ENCODE measurements at places on chromosomes 7 and 10.

GRCh38 chr10:101070098-101070497, 8.3 kb downstream of the KAZALD1 start:
- peaks cover 50% of the 10 kb centered on the region for H3K27me3 ChIP-seq
- H3K4me1 ChIP-seq: peaks cover 13% of the 10 kb centered on the region
- no peaks in the 10 kb centered on the region for H3K36me3 ChIP-seq
- no peak overlapping the region for H3K27ac ChIP-seq

DNA sequence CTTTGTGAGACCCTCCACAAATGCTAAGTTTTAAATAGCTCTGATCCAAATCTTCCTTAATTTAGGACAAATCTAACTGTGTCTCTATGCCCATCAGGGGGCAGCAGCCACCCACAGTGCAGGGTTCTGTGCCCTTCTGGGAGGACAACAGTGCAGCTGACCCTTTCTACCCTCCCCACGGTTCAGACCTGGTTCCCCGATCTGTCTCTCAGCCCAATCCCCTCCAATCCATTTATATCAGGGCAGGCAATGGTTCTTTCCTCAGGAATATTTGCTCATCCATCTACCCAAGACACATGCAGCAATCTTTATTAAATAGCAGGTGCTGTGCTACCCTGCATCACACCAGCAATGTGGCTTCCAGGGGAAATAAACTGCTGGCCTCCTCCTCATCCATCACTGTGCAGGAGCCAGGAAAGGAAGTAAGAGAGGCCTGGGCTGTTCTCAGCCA, 4.0 kb upstream of the RBM28 start:
- H3K36me3 ChIP-seq: no peaks in the 10 kb centered on the region
- no peak overlapping the region for H3K4me3 ChIP-seq
- H3K27ac ChIP-seq: no peak overlapping the region
- peak; percentile 70 for DNase-seq
- peaks cover 8% of the 10 kb centered on the region for H3K4me1 ChIP-seq
- peaks cover 29% of the 10 kb centered on the region for H3K27me3 ChIP-seq

DNA sequence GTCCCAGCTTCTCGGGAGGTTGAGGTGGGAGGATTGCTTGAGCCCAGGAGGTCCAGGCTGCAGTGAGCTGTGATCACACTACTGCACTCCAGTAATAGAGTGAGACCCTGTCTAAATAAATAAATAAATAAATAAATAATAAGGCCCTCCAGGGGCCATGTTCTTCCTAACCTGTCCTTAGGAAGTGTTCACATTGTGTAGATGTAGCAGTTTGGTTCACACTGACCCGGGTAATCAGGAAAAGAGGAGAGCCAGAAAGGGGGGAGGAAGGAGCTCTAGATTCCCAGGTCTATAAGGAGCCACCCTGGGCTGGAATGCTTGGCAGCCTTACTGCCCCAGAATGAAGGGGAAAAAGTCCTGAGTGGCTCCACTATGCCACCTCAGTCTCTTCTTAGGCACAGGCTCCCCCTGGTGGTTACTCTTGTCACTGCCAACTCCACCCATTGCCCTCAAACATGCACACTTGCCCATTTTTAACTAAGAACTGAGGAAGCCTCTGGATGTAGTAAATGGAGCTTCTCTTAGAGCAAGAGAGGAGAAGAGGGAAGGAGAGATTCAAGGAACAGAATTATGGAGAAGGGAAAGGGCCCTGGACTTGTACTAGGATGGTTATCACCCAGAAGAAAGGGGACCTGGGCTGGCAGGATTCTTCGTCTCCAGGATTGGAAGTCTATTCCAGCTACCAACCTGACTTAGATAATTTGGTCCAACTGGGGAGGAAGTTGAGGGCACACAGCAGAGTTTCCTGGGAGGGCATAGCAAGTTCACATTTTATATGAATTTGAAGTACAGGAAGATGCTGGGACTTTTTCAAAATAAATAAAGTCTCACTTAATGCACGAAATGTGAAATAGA, 7.8 kb downstream of the HPS6 start:
- no peak overlapping the region for H3K27ac ChIP-seq
- peaks cover 19% of the 10 kb centered on the region for H3K4me1 ChIP-seq
- H3K27me3 ChIP-seq: no peaks in the 10 kb centered on the region
- no peak overlapping the region for H3K4me3 ChIP-seq
- DNase-seq: peak; percentile 74
- no peaks in the 10 kb centered on the region for H3K36me3 ChIP-seq

- H3K4me3 ChIP-seq: no peak overlapping the region
- H3K36me3 ChIP-seq: no peaks in the 10 kb centered on the region
Observed at GRCh38 chr7:55066524-55066923, 47.7 kb downstream of the EGFR start.

DNA sequence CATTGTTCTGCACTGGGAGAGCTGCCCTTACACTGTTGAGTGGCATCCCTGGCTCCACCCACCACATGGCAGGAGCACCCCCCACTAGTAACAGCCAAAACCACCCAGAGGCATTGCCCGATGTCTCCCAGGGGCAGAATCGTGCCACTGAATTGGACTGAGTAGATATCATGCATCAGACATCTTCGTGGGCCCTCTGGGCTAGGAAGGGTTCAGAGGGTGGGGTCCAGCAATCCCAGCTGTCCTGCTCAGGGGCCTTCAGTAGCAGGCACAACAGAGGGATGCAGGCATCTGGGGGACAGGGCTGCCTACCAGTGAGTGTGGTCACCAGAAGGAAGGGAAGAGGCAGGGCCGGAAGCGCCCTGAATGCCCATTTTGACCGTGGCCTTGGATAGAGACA, 119.7 kb upstream of the PPP2R2D start:
- H3K4me1 ChIP-seq: peaks cover 5% of the 10 kb centered on the region
- peaks cover 16% of the 10 kb centered on the region for H3K27me3 ChIP-seq
- no peak overlapping the region for H3K27ac ChIP-seq
- no peak for DNase-seq

DNA sequence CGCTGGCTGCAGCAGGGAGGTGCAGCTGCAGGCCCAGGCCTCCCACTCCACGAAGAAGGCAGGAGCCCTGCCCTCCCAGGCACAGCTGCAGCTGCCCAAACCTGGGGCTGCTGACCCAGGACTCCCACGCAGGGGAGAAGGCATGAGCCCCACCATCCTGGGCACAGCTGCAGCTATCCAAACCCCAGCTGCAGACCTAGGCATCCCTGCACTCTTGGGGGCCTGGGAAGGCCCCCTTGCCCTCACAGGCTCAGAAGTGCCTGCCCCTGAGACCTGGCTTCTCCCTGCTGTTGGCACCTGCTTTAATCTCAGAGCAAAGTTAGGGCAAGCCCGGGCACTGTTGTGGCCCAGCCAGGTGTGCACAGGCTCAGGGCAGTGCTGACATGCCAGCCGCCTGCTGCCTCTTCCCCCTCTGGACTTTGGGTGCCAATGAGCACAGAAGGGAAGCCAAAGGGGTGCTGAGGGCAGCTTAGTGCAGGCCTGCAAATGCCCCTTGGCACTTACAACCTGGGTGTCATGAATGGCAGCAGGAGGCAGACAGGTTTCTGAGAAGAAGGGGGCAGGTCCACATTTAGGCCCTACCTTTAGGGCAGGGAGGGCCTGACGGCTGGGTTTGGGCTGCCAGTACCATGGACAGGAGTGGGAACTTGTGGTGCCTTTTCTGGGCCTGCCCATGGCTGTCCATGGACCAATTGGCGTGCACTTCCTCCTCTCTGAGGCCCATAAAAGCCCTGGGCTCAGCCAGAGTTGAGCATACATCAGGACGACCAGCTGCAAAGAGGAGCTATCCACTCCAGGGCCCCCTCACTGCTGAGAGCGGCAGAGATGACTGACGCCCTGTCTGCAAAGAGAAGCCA, 31.1 kb downstream of the CRTAC1 start:
- no peak overlapping the region for H3K4me3 ChIP-seq
- H3K4me1 ChIP-seq: no peaks in the 10 kb centered on the region

DNA sequence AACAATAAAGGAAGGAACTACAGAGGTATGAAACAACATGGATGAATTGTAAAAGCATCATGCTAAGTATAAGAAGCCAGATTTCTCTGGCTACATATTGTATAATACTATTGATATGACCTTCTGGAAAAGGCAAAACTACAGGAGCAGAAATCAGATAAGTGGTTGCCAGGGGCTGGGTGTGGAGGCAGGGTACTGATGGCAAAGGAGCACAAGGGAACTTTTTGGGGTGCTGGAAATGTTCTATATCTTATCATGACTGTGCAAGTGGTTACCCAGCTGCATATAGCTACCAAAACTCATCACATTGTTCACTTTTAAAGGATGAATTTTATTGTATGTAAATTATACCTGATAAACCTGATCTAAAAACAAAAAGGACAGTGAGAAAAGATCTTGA, 72.4 kb downstream of the SKAP2 start:
- no peak overlapping the region for H3K4me3 ChIP-seq
- H3K36me3 ChIP-seq: peaks cover 3% of the 10 kb centered on the region
- no peak overlapping the region for H3K27ac ChIP-seq
- DNase-seq: no peak
- H3K4me1 ChIP-seq: no peaks in the 10 kb centered on the region

- H3K4me3 ChIP-seq: no peak overlapping the region
- H3K4me1 ChIP-seq: peaks cover 7% of the 10 kb centered on the region
- no peaks in the 10 kb centered on the region for H3K36me3 ChIP-seq
- H3K27ac ChIP-seq: no peak overlapping the region
Observed at GRCh38 chr10:130128062-130128781, 8.0 kb upstream of the GLRX3 start.

- no peaks in the 10 kb centered on the region for H3K27me3 ChIP-seq
- no peak overlapping the region for H3K27ac ChIP-seq
- no peak for DNase-seq
- no peaks in the 10 kb centered on the region for H3K36me3 ChIP-seq
- peaks cover 50% of the 10 kb centered on the region for H3K4me1 ChIP-seq
- H3K4me3 ChIP-seq: no peak overlapping the region
Observed at GRCh38 chr10:93408783-93409182, 73.4 kb downstream of the MYOF start.

DNA sequence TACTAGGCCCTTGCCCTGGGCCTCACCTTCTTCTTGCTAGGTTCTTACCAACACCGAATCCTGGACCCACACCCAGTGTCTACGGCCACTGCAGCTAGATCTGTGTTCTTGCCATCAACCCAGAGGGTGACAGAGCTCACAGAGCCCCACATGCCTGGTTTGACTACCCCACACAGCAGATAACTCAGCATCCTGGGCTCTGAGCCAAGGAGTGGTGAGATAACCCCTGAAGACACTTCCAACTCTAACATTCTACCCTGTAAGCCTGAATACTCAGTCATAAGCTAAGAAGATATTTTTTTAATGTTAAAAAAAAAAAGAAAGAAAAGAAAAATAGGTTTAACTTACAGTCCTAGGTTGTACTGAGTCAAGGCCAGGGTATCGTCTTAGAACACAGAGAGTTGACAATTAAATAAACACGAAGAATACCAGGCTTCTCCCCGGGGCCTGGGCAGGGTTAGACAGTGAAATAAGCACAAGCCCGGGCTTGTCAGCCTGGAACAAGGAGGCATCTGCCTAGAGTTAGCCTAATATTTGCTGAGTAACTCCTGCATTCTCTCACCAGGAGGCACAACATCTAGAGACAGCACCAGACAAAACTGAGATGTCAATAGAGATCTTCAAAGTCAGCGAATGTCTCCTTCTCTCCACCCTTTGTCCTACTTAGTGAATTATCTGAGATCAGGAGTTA, 556.5 kb upstream of the LRRN3 start:
- no peak overlapping the region for H3K27ac ChIP-seq
- H3K36me3 ChIP-seq: no peaks in the 10 kb centered on the region
- no peaks in the 10 kb centered on the region for H3K4me1 ChIP-seq
- DNase-seq: no peak
- H3K4me3 ChIP-seq: no peak overlapping the region

DNA sequence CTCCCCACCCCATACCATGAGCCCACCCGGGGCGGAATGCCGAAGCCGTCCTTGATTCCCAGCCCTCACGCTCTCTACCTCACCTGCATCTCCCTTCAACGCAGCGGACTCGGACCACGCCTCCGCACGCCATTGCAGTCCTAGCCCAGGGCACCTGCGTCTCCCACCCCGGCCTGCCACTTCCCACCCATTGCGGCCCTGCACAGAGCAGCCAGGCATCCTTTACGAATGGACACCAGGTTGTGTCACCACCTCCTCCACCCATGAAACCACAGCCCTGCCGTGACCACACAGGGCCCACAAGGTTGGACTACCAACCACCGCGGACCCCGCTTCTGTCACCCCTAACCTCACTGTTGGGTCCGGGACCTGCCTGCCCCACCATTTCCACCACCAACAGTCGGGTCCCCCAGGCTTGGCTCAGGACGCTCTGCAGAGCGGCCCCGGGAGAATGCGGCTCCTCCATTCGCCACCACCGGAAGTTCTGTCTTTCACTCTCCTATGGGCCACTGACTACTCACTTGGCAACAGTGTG, 232.5 kb downstream of the MAD1L1 start:
- peaks cover 3% of the 10 kb centered on the region for H3K36me3 ChIP-seq
- H3K27ac ChIP-seq: peak overlapping the region; percentile 48
- no peaks in the 10 kb centered on the region for H3K27me3 ChIP-seq
- no peak overlapping the region for H3K4me3 ChIP-seq
- no peak for DNase-seq

- no peak overlapping the region for H3K4me3 ChIP-seq
- DNase-seq: no peak
- no peak overlapping the region for H3K27ac ChIP-seq
- H3K36me3 ChIP-seq: no peaks in the 10 kb centered on the region
Observed at GRCh38 chr7:108604307-108605077, 34.8 kb downstream of the DNAJB9 start.

- H3K4me1 ChIP-seq: peaks cover 36% of the 10 kb centered on the region
- H3K4me3 ChIP-seq: peak overlapping the region; percentile 58
- no peak for DNase-seq
- no peaks in the 10 kb centered on the region for H3K27me3 ChIP-seq
- H3K36me3 ChIP-seq: no peaks in the 10 kb centered on the region
Observed at GRCh38 chr7:3464900-3465622, 164.0 kb downstream of the SDK1 start.

DNA sequence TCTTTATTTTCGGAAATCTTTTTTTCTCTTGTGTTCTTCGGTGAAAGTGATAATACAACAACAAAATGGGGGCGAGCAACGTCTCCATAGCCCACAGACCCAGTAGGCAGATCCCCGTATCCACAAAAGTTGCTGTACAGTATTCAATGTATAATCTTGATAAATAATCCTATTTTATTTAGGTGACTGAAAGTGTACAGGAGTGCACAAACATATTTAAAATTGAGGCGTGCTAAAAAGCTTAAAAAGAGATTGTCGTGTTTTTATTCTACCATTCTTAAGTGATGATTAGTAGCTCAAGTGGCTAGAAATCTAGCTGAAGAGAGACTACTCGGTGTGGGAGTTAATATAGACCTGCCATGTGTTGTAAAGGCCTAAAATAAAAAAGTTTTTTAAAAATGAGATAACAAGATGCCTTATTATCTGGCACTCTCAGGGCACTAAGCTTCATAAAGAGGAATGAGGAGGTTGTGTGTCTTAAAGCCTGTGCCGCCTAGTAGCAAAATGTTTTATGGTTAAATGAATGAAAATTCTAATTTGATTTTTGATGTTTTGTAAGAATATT, 1.6 kb downstream of the CAPZA2 start:
- peaks cover 54% of the 10 kb centered on the region for H3K4me1 ChIP-seq
- no peak for DNase-seq
- peaks cover 5% of the 10 kb centered on the region for H3K36me3 ChIP-seq
- peaks cover 3% of the 10 kb centered on the region for H3K27me3 ChIP-seq
- H3K27ac ChIP-seq: peak overlapping the region; percentile 93

All from naive thymus-derived CD8-positive, alpha-beta T cell (primary cell).